ENCODE measurements at places on chromosomes 13 and 19.
A peak's percentile ranks its signal among the peaks of the same experiment; 100 is the strongest.

GRCh38 chr19:48469289-48469881 is at the start of gene CYTH2:
Gene CYTH2, plus strand, starts transcription at chr19:48469369. Its CDS starts 139 bp downstream, at chr19:48469508.
- DNase-seq: peak; percentile 37

GRCh38 chr19:18931316-18932162 is 9.5 kb downstream of the HOMER3 start:
- no peak for DNase-seq

- no peak for DNase-seq
Observed at GRCh38 chr13:111526922-111527321, 206.5 kb downstream of the TEX29 start.

DNA sequence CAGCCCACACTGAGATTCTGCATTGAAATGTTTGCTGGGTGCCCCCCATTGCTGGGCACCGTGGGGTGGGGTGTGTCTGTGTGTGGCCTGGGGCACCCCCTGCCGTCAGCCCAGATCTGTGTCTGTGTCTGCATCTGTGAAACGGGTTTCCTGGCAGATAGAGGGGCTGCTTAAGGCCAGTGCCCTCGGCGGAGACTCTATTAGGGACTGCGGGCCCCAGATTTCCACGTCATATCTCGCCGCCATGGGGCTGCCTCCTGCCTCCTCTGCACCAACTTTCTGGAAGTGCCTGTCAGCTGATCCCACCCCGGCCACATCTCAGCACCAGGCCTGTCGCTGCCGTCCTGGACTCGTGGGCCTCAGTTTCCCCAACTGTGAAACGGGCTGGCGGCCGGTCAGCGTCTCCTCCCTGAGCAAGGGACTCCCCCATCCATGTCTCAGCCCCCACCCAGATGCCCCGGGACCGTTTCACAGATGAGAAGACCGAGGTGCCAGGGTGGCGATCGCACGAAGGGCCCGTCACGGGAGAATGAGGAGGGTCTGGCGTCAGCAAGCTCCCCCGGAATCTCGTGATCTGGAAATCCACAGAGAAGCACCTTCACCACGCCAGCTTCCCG is 21.4 kb downstream of the ARID3A start:
- no peak for DNase-seq

DNA sequence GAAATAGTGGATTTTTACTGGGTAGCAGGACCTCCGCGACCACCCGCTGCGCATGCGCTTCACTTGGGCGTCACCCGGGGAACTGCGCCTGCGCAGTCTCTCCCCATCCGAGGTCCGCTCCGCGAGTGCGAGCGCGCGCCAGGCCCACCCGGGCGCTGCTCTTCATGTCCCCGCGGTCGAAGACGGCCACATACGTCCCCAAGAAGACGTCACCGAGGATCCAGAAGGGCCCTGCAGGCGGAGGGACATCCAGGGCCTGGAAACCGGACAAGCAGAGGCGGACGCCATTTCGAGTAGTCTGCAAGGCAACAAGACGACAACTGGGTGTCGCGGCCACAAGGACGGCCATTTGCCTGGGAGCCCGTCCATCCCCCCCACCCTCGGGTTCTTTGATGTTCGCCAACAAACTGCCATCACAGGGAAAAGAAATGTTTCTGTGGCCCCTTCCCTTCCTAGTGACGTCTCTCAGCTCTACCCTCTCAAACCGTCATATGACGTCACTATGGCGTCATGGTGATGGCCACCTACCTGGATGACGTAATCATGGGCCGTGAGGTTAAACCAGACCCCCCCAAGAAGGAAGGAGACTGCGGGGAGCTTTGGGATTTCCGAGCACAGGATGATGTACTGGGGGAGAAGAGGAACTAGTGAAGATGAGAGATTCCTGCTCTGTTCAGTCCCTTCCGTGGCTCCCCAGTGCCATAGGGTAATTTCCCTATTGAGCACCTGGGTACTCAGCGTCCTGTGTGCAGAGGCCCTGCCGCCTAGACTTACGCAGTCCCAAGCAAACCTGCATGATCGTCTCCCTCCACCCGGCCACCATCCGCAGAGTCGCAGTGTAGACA is 6.7 kb downstream of the NAPSA start:
- no peak for DNase-seq

DNA sequence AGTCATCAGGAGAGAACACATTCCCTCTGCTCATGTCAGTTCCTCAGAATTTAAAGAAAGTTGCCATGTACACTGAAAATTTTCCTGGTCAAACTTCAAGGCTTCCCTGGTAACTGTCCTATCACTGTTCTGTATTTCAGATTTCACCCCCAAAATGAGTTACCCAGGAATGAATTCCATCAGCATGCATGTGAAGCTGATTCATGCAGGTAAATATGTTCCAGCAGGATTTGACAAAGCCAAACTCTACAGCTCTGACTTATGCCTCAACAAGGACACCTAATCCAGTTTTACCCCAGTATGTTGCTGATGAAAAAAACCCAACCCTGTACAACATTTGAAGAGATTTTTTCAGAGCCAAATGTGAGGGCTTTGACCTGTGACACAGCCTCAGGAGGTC is 21.5 kb downstream of the LIG4 start:
- no peak for DNase-seq

DNA sequence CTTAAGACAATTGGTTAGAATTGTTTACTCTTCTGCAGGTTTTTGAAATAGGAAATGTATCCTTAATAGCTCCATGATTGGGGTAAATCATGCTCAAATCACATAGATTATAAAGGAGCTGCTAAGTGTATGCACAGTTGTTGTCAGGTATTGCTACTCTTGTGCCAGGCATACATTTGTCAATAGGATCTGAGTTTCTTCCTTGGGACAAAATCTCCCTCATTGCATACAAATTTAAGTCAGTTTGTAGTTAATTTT is 109.3 kb upstream of the MLNR start:
- DNase-seq: no peak

GRCh38 chr13:27921421-27921960 is 1.7 kb downstream of the PDX1 start:
- no peak for DNase-seq

GRCh38 chr19:40279761-40280607 is 5.2 kb downstream of the AKT2 start:
- DNase-seq: no peak

- DNase-seq: peak; percentile 31
Observed at GRCh38 chr13:72716776-72717175, 10.7 kb downstream of the MZT1 start.

- DNase-seq: no peak
Observed at GRCh38 chr19:39372047-39372802, 18.7 kb downstream of the PAF1 start.

GRCh38 chr13:43664700-43665191 is 122.0 kb downstream of the ENOX1 start:
- DNase-seq: peak; percentile 10

DNA sequence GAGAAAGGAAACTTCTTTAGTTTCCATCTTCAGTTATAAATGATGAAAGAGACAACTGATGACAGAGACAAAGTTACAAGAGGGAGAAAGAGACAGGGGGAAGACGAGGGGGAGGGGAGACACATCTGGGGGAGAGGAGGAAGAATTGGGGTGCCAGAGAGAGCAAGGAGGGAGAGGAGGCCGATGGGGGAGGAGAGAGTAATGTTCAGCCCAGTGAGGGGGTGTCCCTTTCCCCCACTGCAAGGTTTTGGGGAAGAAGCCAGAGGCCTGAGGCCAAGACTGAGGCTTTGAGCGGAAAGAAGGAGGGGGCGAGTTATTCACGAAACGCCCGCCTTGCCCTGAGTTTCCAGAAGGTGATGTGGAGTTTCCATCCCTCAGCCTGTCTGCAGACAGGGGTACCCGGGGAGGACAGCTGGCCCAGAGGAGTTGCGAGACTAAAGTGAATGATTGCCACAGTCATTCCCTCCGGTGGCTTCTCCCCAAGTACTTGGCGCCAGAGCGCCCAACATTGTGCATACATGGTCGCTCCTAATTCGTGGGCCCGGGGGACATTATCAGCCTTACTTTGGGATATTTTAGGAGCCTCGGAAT is 558 bp upstream of the PPAN start:
- DNase-seq: no peak

GRCh38 chr19:10766049-10766623 is 48.3 kb downstream of the DNM2 start:
- no peak for DNase-seq

- DNase-seq: peak; percentile 44
Observed at GRCh38 chr19:49113762-49114629, at the start of gene LIN7B. Gene LIN7B, plus strand, starts transcription at chr19:49114370. Its CDS starts 35 bp downstream, at chr19:49114405.
